ENCODE measurements at places on chromosomes 3 and 15.
A peak's percentile ranks its signal among the peaks of the same experiment; 100 is the strongest.

- peak; percentile 36 for DNase-seq
Observed at GRCh38 chr15:78195735-78196201, 38.6 kb downstream of the ACSBG1 start.

DNA sequence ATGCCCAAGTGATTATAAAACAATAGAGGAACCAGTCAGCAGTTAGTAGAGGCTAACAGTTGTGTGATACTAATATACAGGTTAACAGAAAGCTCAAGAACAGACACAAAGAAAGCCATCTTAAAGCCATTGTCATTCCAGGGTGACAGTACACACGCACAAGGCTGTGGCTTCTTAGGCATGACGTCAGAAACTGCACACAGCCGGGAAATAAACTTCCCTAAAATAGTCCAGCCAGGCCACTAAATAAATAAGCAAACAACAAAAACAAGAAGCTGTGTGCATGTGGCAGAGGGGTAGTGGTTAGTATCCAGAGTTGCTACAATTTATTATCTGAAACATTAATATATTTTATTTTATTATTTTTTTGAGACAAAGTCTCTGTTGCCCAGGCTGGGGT is 49.8 kb downstream of the PPCDC start:
- DNase-seq = no peak

- no peak for DNase-seq
Observed at GRCh38 chr15:42082823-42083604, 11.3 kb downstream of the PLA2G4D start.

DNA sequence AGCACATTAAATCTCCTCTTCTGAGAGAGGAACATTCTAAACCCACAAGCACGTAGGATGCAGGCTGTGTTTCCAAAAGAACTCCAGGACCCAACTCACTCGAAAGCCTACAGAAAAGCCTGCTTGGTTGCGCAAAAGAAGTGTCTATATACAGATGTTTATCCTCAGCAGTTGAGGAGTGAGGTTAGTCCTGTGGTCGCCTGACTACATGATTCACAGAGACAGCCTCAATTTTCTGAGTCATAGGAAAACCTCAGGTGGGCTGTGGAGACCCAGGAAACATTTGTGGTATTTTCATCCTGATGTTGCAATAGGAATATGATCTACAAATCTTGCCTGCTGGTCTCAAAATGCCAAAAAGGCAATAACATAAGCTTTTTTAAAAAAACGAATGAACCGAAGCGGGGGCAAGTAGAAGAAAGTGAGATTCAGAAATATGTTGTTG is 183.8 kb upstream of the THRB start:
- DNase-seq = no peak

GRCh38 chr15:60076045-60076444 is 71.9 kb downstream of the FOXB1 start:
- no peak for DNase-seq

DNA sequence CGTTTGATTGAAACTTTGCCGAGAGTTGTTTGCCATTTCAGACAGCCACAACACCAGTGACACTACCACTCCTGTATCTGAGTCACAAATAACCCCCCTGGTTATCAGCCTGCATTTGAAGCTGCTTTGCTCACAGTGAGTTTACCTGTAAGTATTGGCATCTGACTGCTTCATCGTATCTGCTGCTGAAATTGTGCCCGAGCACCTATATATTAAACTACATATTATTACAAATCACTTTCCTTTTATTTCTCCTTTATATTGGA is 39.2 kb upstream of the SPSB4 start:
- no peak for DNase-seq

- DNase-seq = no peak
Observed at GRCh38 chr3:10816863-10817253, 830 bp downstream of the SLC6A11 start.

- peak; percentile 3 for DNase-seq
Observed at GRCh38 chr15:71730277-71731144, 79.8 kb upstream of the NR2E3 start.

- DNase-seq = no peak
Observed at GRCh38 chr3:157713101-157713500, 209.9 kb upstream of the VEPH1 start.
